ENCODE measurements at places on chromosomes 2 and 18.

- no peak for DNase-seq
These were observed 100.1 kb downstream of the MRO start for GRCh38 chr18:50719471-50720324.

GRCh38 chr2:43831543-43832294, 6.9 kb downstream of the ABCG5 start:
- DNase-seq, result no peak

GRCh38 chr2:119359774-119360173, 6.9 kb downstream of the C2orf76 start:
- DNase-seq, result no peak

- DNase-seq, result no peak
These were observed 22.9 kb downstream of the COA5 start for GRCh38 chr2:98585386-98585785.

- DNase-seq, result no peak
These were observed 8.9 kb upstream of the PDE1A start for GRCh38 chr2:182435754-182436153.

GRCh38 chr2:84781942-84782716, 98.8 kb downstream of the TRABD2A start:
- no peak for DNase-seq

- DNase-seq, result no peak
These were observed 32.1 kb downstream of the MRPL44 start for GRCh38 chr2:223989206-223989855.

- DNase-seq, result no peak
These were observed 7.5 kb upstream of the CPS1 start for GRCh38 chr2:210548878-210549384.

DNA sequence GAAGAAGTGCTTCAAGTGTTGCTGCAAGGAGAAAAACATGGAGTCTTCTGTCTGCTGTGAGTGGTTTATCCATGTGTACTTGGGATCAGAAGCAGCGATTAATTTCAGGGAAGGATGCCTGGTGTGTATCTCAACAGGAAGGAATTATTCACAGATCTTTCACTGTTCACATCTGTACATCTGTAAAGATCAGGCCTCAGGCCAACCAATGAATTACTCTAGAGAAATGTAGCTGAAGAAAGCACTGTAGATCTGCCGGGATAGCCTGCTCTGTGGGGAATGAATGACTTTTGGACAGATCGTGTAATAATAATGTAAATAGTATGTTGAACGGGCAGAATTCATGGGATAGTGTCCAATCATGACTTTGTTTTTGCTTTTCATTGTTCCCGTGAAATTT, 54.0 kb upstream of the SPP2 start:
- DNase-seq, result no peak

DNA sequence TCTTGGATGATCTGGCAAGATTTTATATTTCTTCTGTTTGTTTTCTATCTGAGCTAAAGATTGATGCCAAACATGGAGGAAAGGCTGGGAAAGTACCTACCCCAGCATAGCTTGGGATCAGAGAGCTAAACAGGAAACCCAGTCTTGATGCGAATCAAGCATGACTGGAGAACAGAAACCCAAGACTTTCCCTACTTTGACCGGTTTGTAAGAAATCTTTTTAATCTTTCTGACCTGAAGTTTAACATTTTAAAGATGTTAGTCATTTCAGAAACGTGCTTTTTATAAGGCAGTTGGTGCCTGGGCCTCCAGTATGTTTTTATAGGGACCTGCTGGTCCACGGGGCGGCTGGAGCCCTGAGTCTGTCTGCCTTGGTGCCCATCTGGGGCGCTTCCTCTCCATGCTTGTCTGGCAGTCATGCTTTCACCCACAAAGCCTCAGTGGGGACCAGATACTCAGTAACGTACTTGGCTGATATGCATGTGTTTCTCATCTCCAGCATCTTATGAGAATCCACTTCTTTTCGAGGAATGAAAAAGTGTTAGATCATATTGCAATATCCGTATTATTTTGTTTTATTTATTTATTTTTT, 266.5 kb downstream of the PTGR3 start:
- no peak for DNase-seq

DNA sequence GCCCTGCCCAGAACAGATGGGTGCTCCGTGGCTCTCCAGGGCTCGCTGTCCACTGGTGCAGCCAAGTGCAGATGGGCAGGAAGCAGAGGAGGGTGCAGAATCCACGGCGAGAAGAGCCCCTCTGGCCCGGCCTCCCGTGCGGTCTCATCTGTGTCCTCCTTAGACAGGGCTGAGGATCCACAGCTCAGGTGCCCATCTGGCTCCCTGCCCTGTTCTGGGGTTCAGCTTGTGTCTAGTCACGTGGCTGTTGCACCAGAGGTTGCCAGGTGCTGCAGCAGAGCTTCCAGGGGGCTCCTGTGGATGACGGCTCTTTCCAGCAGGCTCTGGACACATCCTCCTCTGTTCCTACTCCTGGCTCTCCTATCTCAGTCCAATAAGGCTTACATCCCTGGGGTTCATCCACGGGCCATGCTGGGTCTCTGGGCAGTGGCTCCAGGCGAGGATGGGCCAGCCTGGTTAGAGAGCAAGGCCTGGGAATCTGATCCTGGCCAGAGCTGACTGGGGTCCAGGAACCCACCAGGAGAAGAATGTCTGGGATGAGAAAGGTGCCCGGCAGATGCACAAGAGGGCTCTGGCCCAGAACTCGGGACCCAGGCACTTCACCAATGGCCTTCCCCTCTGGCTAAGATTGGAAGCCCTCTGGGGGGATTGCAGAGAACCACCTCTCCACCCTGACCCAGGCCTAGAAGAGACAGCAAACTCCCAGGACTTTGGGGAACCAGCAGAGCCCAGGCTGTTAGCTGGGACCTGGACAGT, 116.3 kb upstream of the ID2 start:
- no peak for DNase-seq

DNA sequence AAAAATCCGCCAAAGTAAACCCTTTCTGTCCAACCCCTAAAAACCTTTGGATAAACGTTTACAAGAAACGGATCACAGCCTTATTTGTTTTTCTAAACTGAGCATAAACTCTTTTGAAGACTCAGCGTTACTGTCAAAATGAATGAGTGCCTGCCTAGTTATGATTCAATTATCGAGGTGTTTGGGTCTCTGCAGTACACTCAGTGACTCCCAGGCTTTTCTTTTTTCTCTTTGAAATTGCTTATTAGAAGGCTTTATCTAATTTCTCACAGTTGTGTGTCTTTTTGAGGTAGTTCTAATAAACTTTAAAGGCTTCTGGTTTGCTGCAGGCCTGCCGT, 663 bp downstream of the RHBDD1 start:
- DNase-seq, result no peak

- DNase-seq, result no peak
These were observed 21.7 kb downstream of the METTL21A start for GRCh38 chr2:207603486-207603885.

DNA sequence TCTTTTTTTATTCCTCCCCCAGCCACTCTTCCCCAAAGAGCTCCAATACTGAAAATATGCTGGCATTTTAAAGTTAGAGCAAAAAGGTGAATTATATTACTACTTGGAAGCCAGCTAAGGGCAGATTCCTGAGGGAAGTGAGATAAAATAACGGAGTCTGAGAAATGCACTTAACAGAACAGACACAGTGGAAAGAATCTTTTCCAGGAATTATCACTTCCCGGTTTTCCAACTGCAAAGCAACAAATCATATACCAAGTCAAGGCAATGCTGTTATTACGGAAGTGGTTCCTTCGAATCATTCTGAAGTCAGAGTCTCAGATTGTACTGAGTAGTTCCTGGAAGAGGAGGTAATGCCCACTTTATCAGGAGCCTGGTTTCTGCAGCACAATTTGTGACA, 435.0 kb upstream of the SPRED2 start:
- DNase-seq, result no peak

GRCh38 chr2:159879051-159879604, 81.1 kb upstream of the CD302 start:
- DNase-seq, result peak; percentile 54

DNA sequence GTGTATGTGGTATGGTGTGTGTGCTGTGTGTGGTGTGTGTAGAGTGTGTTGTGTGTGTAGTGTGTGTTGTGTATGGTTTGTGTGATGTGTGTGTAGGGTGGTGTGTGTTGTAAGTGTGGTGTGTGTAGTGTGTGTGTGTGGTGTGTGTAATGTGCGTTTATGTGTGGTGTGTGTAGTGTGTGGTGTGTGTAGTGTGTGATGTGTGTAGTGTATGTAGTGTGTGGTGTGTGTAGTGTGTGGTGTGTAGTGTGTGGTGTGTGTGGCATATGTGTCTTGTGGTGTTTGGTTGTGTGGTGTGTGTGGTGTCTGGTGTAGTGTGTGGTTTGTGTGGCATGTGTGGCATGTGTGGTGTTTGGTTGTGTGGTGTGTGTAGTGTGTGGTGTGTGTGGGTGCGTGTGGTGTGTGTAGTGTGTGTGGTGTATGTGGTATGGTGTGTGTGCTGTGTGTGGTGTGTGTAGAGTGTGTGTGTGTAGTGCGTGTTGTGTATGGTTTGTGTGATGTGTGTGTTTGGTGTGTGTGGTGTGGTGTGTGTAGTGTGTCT, 4.0 kb upstream of the RTP5 start:
- DNase-seq, result no peak

GRCh38 chr18:4994710-4995109, 202.3 kb downstream of the AKAIN1 start:
- DNase-seq, result no peak

- DNase-seq, result peak; percentile 56
These were observed 100.1 kb downstream of the WDPCP start for GRCh38 chr2:63488118-63488713.

DNA sequence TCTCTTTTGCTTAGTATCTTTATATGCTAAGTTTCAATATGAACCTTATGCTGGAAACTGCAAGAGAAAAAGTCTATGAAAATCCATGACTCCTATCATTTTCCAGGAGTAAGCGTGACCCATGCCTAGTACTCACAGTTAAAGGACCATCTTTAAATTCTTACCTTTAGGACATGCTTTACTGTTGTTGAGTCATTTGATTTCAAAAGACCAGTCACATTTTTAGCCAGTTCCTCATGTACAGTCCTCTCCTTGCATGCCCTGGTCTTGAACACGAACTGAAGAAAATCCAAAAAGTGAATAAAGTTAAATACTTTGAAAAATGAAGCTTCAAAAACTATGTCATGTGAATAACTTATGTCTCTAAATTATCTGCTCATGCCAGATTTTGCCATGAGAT, 117.8 kb upstream of the CCDC195 start:
- DNase-seq, result no peak

DNA sequence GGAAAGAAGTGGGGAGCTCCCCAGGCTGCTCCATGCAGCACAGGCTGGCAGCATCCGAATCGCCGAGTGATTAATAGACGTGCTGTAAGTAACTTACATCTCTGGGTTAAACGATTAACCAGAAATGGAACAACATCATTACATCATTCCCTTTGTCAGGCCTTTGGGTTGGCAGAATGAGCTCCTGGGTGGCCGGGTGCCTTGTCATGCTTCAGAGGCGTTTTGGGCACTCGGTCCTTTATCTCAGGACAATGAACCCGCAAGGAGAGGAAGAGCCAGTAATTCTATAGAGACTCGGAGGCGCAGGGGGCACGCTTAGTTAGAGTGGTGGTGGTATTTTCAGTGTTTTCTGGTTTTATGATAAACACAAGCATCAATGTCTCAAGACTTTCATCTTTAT, 146.9 kb upstream of the TPO start:
- DNase-seq, result no peak

DNA sequence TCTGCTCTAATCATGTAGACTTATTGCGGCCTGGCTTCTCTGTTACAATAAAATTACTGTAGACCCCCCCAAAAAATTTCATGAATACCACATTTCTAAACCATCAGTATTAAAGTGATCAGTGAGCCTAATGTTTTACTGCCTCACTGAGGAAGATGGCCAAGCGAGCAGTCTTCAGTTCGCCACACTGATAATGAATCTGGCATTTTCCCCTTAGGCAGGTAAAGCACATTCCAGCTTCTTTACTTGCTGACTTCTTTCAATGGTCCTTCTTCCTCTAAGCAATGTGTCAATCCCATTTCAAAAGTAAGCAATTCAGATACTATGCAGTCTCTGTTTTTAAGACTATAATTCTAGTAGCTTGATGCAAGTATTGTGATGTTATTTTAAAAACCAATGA, 137.6 kb downstream of the LAMA1 start:
- DNase-seq, result no peak

DNA sequence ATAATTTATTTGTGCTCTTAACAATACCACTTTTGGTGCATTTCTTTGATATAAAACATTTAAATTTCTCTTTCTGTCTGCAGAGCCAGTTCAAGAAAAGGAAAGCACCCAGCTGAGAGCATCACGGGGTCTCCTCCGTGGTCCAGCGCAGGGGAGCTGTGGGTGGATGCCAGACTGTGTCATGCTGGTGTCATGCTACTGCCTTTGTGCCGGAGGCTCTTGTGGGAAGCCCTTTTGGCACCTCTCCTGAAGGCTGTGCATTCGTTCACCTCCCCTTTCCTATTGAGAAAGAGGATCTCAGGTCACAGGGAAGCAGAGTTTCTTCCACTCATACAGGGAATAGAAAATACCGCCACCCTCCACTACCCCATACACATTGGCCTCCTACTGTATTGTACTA, 450.4 kb downstream of the GALR1 start:
- DNase-seq, result no peak

- no peak for DNase-seq
These were observed 922 bp downstream of the HS1BP3 start for GRCh38 chr2:20649976-20650375.

DNA sequence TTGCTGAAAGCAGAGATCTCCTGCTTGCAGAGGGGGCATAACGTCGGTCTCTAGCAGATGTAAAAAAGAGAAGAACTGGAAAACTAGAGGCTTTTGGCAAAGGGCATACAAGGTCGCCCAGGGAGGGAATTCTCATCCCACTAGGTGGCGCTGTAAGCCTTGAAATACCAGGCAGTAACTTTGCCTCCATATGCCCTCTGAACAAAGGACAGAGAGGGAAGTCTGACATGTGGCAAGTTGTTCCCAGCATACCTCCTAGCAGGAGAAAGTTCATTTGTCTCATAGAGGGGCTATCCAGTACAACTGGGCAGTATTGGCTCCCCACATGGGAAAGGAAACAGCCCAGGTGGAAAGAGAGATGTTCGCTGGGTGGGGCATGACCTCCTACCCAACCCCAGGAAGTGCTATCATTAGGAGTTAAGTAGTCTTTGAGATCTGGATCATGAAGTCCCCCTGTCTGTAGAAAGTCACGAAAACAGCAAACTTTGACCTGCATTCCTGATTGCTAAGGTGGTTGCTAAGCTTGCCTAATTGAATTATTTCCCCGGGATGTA, 39.9 kb downstream of the STK17B start:
- DNase-seq, result peak; percentile 74

GRCh38 chr2:157938556-157938955, 62.4 kb upstream of the ACVR1 start:
- DNase-seq, result no peak

GRCh38 chr18:22185771-22186386, 16.5 kb downstream of the GATA6 start:
- DNase-seq, result no peak

GRCh38 chr2:136183097-136183496, 65.1 kb upstream of the CXCR4 start:
- DNase-seq, result no peak

GRCh38 chr18:6983366-6983765, 134.2 kb downstream of the LAMA1 start:
- no peak for DNase-seq
